ENCODE measurements at places on chromosomes 2 and 18.
A peak's percentile ranks its signal among the peaks of the same experiment; 100 is the strongest.

GRCh38 chr2:185132501-185133041 is 534.2 kb downstream of the ZNF804A start:
- DNase-seq, result no peak

GRCh38 chr2:232103140-232103737 is 141.7 kb downstream of the DIS3L2 start:
- DNase-seq, result no peak

DNA sequence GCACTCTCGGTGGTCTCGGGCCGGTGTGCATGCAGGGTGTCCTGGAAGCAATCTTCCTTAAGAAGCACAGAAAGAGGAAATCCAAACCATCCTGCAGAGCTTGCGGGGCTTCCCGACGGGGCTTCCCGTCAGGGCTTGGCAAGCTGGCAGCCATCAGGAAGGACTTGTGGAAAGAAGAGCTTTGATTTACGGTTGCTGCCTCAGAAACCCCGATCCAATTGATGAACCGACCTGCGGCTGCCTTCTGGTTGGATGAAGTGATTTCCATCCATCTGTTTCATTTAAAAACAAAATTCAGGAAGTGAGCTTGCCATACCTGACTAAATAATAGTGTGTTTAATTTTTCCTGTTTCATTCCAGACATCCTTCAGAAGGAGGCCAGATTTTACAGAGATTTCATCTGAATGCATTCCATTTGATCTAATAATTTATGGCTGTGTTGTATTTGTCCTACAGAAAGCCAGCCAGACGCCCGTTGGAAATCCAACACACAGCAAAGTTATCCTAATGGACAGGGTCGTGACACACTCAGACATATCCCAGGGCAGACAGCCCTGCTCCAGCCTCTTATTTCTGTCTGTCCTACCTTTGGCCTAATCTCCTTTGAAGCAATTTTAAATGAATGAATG is 141.3 kb downstream of the SEPTIN10 start:
- no peak for DNase-seq

- DNase-seq, result no peak
Measured at GRCh38 chr18:11046140-11046539, 103.2 kb downstream of the PIEZO2 start.

DNA sequence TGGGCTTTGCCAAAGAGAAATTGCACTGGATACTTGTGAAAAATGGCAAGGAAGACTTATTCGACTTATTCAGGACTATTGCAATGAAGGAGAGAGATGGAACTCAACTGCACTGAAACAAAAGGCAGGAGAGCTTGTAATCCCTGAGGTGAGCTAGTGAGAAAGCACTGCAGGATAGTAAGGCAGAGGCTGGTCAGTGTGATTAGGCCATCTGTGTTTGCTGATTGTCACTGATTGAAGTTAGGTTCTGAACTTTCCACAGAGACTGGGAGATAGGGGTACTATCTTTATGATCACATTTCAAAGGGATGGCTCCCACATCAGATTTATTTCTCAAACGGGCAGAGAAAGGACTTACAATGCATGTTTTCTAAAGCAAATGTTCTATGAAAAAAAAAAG is 82.9 kb downstream of the SERPINB8 start:
- no peak for DNase-seq

GRCh38 chr18:79964330-79965118 is at the start of gene HSBP1L1:
Gene HSBP1L1 (plus strand): TSS chr18:79964643. CDS start chr18:79964736, 93 bp downstream.
- DNase-seq, result peak; percentile 57

DNA sequence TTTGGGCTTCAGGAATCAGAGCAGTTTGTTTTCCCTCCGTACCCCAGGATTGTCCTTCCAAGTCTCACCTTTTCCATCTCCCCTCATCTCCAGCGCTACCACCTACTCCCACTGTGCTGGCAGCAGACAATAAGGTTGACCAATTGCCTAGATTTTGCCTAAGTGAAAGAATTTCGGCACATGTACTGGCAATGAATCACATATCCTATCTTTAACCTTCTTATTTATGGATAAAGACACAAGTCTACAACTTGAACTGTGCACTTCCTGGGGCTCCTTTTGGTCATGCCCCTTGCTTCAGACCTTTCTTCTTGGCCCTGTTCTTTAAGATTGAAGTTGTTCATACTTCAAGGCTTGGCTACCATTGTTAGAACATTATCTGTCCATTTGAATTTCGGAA is 71.4 kb downstream of the KCMF1 start:
- DNase-seq, result no peak

GRCh38 chr2:54052825-54053718 is 62.3 kb upstream of the ACYP2 start:
- no peak for DNase-seq

DNA sequence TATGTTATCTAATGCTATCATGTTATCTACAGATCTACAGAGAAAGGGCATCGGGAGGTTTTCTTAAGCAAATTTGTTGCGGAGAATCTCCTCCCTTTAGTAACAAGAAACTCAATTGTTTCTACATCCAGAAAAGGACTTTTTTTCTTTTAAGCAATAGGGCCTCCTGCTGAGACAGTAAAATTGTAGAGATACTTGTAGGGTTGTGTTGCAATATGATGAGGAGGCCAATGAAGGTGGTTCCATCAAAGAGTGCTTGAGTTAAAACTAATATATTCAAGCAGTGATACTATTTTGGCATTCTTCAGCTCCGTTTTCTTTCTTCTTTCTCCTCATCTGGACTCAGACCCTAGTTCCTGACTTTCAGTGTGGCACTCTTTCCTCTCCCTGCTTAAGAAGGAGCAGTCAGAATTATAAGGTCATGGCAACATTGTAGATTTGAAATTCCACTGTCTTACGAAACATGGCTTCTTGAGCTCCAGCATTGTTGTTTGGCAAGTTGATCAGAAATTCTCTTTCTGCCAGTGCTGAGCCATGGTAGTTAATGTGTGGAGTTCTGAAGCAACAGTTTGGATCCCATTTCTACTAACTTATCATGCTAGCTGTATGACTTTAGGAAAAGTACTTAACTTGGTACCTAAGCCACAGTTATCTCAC is 202.0 kb upstream of the SLC14A2 start:
- no peak for DNase-seq

GRCh38 chr2:73922681-73923080 is 4.0 kb upstream of the DGUOK start:
- DNase-seq, result no peak

DNA sequence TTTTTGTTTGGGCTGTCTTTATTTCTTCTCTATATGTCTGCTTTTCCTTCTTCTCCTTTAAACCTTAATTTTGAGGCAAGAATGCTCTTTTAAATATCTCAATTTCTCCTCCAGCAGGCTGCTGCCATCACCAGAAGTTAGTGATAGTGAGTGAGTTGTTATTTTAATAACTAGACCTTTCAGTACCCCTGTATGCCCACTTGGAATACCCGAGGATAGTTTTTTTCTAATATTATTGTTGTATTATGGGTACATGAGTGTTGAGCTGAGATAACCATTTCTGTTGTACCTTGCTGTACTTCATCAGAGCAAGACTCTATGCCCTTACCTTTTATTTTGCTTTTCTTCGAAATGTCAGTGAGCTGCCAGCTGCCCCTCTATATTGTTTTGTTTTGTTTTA is 50.1 kb downstream of the PPM1B start:
- DNase-seq, result no peak

GRCh38 chr2:19982268-19982667 is 7.6 kb downstream of the WDR35 start:
- no peak for DNase-seq

- no peak for DNase-seq
Measured at GRCh38 chr2:168062054-168062453, 185.3 kb downstream of the STK39 start.

Data from left kidney (tissue), 8 donors.